ENCODE measurements at places on chromosomes 5 and 9. TPM values are rescaled to one million over a fixed set of nuclear protein-coding genes. Genes with fewer than 3 reads are reported as not detected.

DNA sequence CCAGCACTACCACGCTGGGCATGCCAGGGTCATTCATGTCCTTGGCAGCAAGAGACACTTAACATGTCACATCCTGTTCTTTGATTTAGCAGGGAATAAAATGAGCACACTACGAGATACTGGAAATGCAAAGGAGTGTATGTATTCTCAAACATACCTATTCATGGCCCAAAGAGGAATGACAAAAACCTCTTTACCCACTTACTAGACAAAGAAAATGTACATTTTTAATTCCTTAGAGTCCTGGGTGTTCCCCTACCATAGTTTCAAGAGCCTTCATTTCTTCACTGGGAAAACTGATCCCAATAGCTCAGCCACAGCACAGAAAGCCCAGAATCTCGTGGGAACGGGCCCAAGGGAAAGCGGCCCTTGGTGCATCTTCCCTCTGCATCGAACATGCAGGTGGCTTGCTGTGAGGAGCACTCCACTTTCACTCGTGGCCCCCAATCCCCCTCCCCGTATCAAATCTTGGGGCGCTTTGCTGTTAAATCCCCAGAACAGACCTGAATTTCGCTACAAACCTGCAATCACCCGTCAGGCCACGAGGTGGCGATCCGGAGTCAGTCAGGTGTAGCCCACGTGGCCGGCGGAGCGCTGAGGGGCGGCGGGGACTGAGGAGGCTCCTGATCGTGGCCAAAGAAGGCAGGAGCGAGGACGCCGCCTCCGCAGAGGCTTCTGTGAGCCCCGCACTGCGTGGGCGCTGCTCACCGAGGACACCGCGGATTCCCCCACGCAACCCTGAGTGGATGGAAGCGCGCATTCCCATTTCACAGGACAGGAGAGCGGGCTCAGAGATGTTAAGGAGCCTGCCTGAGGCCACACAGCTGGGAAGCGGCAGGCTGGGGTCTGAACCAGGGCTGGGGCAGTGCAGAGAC is 91.4 kb downstream of the LMX1B start:
- no peak for DNase-seq

DNA sequence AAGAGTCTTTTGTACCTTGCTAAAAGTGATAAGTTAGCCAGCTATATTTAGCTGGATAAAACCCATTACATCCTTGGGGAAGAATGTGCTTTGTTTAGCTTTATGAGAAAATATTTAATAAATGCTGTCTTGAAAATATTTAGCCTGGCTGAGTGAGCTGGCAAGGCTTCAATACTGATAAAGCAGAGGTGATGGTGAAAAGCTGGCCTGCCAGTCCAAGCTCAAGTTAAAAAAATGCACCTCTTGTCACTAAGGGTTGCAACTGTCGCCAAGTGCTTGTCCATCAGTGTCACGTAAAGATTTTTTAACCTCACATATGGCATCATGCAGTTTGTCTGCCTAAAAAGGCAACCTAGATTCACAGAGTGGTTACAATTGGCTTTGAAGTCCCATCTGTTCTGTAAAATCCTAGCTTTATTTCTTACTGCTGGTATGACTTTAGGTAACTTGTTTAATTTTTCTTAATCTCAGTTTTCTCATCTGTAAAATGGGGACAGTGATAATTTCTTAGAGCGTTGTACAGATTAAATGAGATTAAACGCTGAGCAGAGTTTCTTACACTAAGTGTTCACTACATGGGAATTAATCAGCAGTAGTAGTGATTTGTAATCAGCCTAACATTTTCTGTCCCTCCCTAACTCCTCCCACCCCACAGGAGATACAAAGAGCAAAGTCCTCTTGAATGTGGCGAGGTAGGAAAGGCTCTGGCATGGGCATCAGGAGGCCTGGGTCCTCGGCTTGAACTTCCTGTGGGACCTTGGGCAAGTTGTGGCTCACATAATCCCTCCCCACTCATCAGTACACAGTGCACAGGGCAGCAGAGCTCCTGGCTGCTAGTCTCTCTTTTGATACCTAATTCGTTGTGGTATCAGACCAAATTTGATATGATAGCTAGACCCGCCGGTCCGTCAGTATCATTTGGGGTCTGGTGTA is 48.7 kb downstream of the PIK3R1 start:
- no peak for DNase-seq

DNA sequence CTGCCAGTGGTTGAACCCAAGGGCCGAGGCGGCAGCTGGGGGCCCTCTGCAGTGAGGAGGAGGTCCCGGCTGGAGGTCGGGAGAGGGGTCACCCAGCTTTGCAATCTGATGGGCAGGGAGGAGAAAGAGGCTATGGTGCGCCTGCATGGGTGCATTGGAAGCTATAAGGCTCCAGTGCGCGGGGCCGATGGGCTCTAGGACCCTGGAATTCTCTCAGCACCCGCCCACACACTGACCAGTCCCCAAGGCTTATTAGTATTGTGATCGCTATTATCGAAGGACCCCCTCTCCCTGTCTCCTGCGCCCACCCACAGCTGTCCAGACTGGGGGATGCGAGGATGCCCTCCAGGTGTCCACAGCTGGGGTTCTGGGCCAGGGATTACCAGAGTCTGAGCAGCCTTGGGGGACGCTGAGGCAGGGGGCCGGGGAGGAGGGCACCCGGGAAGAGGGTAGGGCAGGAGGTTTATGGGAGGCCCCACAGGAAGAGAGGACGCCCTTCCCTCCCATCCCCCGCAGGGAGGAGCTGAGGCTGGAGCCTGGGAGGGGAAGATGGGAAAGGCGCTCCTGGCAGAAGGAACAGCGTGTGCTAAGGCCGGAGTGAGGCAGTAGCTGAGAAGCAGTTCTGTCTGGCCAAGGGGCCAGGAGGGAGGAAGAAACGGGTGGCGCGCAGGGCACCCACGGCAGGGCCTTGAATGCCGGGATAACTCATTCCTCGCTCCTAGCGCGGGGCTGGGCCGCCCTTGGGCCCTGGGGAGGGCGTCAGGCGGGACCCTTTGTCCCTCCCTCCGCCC is 24.2 kb downstream of the C9orf50 start:
- no peak for DNase-seq

AMBP gene
- total RNA-seq, result not detected

GRCh38 chr9:130060296-130060695 is 6.6 kb downstream of the GPR107 start:
- DNase-seq, result no peak

GRCh38 chr5:136399527-136399926 is 34.2 kb upstream of the TRPC7 start:
- DNase-seq, result no peak

GRCh38 chr9:37126214-37126788 is 5.9 kb downstream of the ZCCHC7 start:
- no peak for DNase-seq

GRCh38 chr9:77856615-77857014 is 175.0 kb downstream of the GNAQ start:
- DNase-seq, result no peak

DNA sequence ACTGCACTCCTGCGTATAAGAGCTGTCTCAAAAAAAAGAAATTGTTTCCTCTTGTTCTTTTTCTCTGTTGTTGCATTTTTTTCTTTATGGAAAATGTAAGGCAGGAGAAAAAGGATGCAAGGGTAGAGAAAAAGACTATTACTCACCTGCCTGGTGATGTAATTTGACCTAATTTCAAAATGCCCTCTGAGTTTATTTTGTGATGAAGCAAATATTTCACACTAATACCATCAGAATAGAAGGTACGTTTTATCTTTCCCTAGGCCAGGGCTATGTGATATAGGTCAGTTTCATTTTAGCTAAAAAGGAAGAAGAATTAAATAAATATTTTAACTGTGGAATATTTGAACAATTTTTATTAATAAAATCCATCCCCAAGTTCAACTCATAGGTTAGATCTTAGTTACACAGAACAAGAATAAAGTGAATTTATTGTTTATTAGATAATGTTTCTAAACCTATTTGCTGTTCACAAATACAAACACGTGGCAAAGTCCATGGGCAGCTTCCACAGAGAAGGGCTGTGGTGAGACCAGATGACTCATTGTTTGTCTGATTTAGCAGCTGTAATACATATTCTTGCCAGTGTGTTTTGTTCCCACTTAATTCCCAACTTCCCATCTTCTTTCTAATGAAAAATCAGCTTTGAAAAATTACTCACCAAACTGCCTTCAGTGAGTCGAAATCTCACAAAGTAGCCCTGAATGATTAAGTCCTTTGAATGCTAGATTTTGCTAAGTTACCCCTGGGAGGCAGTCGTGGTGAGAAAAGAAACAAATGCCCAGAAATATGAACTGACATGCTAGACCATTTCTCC is 52.8 kb upstream of the CCDC112 start:
- peak; percentile 67 for DNase-seq

- DNase-seq, result no peak
Observed at GRCh38 chr9:5430912-5431311, 6.8 kb downstream of the PLGRKT start.

SPARC gene
- 139 TPM for total RNA-seq

DNA sequence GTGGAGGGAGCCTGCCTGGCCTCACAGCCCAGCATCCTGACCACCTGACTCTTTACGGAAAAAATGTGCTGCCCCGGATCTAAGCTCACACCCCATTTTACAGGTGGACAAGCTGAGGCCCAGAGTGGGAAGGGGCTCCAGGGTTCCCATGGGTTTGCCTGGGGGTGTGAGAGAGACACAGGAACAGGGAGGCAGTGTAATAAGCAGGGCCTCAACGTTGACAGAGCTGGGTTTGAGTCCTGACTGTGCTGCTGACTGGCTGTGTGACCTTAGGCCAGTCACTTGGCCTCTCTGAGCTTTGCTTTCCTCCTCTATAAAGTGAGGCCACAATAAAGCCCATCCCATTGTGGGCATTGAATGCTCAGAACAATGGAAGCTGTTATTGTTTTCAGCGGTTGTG is 73.7 kb downstream of the HMCN2 start:
- no peak for DNase-seq

HBEGF gene
- total RNA-seq, result 31.6 TPM

DNA sequence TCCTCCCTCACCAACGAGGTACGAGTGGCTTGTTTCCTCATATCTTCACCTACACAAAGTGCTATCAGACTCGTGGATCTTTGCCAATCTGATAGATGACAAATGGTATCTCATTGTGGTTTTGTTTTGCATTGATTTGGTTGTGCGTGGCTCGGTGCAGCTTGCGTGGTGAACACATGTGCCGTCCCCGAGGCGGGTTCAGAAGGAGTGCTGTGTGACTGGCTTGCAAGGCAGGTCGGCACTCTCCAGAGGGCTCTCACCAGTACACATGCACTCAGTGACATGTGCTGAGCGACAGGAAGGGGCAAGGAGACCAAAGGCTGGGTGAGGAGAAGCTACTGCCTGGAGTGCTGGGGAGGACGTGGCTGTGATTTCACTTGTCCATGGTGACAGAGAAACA is 95.3 kb upstream of the PITX1 start:
- no peak for DNase-seq

DNA sequence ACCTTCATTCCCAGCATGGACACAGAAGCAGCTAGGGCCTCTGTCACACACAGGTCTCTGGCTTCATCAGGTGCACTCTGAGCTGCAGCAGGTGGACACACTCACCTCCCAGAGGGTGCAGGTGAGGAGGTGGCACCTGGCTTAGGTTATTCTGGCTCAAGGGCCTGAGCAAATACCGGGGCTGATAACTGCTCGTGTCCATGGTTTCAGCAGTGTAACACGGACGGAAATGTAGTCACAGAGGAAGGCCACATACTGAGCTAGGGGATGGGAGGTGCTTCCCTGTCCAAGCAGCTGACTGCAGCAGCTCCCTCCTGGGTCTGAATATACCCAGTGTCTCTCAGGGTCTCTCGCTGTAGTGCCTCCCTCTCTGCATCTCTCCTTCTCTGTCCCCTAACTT is 5.7 kb downstream of the PHF2 start:
- DNase-seq, result no peak

DNA sequence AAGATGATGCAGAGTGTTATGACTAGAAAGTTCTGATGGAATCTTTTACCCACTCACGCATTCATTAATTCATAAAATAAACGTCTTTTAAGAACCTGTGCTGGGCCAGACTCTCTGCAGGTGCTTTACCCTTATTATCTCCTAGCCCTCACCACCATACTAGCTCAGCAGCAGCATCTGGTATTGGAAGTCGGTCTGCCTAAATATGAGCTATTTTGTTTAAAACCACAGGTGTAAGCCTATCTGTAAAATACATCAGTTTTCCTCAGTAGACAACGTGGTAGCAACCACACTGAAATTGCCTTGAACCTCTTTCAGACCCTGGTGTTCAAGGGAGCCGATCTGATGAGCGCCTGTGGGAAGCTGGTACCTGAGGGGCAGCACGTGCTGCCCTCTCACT is 69.4 kb downstream of the PPIC start:
- no peak for DNase-seq

DNA sequence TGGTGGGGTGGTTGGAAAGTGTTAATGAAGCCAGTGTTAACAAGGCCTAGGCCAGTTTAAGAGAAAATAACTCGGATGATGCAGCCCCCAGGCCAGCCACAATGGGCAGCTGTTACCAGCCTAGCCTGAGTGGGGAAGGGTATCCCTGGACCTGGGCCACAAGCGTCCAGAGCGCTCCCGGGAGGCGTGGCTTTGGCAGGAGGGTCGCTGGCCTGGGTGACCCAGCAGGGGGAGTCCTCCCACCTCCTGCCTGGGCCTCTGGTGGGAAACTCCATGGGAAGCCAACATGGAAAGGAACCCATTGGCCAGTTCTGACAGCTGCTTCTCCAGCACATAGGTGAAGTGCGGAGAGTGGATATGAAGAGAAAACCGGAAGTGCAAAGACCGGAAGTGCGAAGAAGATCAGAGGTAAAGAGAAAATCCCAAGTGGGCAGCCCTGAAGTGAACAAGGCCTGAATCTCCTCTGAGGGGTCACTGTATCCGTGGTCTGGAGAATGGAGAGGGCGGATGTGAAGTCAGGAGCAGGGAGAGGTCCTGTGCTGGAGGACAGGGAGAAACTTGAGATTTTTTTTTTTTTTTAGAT is 79.0 kb downstream of the ADCY2 start:
- no peak for DNase-seq

- no peak for DNase-seq
Observed at GRCh38 chr9:37215830-37216229, 95.5 kb downstream of the ZCCHC7 start.

- DNase-seq, result no peak
Observed at GRCh38 chr9:122379340-122379739, 8.5 kb downstream of the PTGS1 start.

GRCh38 chr9:95669253-95669652 is 152.5 kb upstream of the PTCH1 start:
- no peak for DNase-seq

DNA sequence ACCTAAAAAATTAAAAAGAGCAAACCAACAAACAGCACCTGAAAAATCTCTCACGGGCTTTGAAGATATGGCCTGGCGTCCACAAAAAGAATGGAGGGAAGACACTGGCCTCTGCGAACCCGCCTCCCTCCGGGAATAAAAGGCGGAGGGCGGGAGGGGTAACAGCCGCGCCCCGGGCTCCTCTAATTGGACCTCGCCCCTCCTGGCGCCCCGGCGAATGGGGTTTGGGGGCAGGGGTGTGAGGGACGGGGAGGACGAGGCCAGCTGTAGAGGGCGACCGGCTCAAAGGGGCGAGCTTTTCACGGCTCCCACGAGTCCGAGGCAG is 753 bp downstream of the FANCC start:
- DNase-seq, result no peak

DNA sequence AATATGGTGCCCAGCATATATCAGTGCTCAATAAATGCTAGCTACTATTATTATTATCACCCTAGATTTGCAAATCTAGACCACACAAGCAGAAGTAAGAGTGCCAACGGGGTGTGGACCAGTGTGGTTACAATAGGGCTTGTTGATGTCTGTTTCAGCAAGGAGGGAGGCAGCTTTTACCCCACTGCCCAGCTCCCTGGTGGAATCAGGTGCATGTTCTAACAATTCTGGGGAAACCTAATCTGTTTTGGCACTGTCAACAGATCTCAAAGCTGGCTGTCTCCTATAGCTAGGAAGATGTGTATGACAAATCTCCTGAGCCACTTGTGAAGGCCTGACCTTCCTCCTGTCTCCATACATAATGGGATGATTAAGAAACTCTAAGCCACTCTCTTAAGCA is 5.7 kb downstream of the TGFBI start:
- DNase-seq, result no peak

TEX53 gene
- total RNA-seq, result not detected

Data from kidney epithelial cell (primary cell).